ENCODE measurements at places on chromosomes 6 and 20.

GRCh38 chr6:42907336-42907735, 8.5 kb upstream of the PTCRA start:
- DNase-seq = no peak

GRCh38 chr20:61118429-61119224, 133.4 kb upstream of the CDH4 start:
- no peak for DNase-seq

DNA sequence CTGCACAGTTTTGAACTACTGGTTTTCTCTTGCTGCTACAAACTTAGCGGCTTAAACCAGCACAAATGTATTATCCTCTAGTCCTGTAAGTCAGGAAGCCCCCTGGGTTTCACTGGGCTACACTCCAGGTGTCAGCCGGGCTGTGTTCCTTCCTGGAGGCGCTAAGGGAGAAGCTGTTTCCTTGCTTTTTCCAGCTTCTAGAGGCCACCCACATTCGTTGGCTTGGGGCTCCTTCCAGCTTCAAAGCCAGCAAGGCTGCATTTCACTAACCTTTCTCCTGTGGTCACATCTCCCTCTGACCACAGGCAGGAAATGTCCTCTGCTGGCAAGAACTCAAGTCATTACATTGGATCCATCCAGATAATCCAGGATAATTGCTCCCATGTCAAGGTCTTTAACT, 350.6 kb upstream of the PLCB4 start:
- no peak for DNase-seq

GRCh38 chr20:25224941-25225340, 22.9 kb upstream of the PYGB start:
- no peak for DNase-seq

- no peak for DNase-seq
These were observed 489.8 kb upstream of the MANEA start for GRCh38 chr6:95087394-95088097.

DNA sequence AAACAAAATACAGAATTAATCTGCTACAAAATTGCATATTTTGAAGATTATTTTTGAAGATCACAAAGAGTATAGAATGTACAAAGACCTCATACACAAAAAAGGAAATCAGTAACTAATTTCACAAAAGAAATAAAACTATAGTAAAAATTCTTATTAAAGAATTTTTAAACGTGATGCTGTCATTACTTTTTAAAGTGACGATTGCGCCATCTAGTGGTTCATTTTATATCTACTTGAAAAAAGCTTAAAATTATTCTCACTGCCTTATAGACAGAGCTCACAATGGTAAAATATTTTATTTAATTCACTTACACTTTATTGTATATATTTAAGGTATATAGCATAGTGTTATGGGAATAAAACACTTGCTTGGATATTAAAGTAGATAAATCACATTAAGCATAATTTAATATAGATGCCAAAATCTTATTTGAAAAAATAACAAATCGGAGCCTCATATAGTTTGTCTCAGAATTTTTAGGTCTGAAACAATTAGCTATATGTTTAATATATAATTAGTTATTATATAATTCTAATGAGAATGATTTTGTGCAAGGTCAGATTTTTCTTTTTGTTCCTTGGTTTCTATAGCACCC, 128.8 kb downstream of the PHF3 start:
- no peak for DNase-seq

- DNase-seq = no peak
These were observed 23.6 kb downstream of the IL17A start for GRCh38 chr6:52209770-52210169.

DNA sequence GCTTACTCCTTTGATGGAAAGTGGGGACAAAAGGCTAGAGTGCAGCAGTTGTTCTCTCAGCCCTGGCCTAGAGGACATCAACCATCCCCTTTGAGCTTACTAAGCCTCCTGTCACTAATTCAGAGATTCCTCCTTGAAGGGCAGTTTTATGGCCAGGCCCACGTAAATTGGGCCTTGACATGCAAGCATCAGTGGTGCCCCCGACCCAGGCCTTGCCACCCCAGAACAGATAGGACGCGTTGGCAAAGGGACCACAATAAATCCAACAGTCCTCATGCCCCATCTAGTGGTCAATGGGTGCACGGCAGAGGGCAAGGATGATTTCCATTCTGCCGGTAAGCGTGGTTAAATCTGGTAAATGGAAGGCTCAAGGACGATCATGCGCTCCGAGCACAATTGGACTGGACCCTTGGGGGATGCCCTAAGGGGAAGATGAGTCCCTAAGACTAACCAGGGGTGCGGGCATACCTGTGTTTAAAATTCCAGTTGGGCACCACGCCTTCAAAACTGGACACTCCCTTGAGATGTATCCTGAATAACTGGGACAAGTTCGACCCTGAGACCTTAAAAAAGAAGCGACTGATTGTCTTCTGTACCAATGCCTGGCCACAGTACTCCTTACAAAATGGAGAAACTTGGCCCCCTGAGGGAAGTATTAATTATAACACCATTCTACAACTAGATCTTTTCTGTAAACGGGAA, 32.6 kb downstream of the CEP85L start:
- peak; percentile 72 for DNase-seq

- no peak for DNase-seq
These were observed 36.6 kb downstream of the MGME1 start for GRCh38 chr20:18005170-18005989.

GRCh38 chr20:57589123-57589727, 28.3 kb downstream of the PCK1 start:
- DNase-seq = no peak

DNA sequence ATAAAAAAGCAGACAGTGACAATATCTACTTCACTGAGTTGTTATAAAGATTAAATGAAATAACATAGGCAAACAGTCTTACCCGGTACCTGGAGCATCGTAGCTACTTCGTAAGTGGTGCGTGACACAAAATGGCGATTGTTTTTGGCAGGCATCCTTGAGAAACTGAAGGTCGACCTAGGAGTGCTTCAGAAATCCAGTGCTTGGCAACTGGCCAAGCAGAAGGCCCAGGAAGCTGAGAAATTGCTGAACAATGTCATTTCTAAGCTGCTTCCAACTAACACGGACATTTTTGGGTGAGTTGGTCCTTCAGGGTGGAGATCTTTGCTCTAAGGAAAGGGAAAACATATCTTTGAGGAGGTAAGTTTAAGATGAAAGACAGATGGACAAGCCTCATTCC, 4.8 kb downstream of the BPIFA2 start:
- DNase-seq = no peak

GRCh38 chr20:3221398-3222226, 12.3 kb downstream of the ITPA start:
- DNase-seq = no peak

- DNase-seq = no peak
These were observed 25.0 kb upstream of the SH3BGRL2 start for GRCh38 chr6:79605968-79606764.

GRCh38 chr20:19212821-19213502, 520 bp downstream of the SLC24A3 start:
- DNase-seq = no peak

- DNase-seq = no peak
These were observed 284.6 kb upstream of the ID4 start for GRCh38 chr6:19552588-19552987.

DNA sequence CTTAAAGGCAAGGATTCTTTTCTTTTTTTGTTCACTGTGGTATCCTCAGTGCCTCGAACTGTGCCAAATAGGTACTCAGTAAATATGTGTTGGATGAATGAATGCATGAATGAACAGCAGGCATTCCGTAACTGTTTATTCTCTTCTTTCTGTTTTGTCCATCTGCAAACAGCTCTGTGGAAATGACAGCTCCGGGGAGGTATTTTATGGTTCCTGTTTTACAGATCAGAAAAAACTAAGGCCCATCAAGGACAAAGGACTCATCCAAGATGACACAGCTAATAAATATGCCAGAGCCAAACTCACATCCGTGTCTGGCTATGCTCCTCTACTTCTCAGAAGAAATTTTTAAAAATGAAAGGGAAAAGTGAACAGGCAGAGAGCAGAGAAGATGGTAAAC, 21.0 kb downstream of the JPH2 start:
- DNase-seq = no peak

GRCh38 chr20:57595041-57596030, 24.9 kb downstream of the ZBP1 start:
- DNase-seq = no peak

DNA sequence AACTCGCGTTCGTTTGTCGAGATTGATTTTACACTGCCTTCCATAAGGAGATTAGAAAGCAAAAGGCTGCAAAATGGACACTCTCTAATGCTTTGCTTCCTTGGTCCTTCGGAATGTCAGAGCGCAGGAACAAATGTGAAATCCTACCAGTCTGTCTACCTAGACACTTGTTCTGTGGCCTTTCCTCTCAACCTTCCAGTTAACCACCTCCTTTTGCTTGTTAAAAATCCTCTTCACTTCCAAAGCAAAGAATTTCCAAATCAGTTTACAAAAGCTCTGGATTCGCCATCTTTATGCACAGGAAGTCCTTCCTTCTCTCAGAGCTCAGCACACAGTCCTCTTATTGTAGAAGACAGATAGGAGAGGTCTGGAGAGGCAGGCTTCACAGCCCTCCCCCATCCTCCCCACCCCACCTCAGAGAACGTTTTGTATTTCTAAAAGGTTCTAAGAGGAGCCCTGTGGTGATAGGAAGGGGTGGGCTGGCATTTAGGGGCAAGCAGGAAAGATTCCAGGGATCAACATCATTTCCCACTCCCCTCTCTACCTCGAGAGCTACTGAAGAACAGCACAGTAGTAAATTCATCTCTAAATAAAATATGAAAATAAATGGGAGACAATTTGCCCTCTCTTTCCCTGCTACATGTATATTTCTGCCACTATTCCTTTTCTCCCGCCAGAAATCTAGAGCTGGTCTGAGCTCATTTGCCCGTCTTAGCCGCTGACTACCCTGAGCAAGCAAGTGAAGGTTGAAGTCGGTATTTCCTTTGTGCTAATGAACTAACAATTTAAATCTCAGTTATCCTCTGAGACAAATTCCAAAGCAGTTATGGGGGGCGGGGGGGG, 18.9 kb downstream of the TFAP2A start:
- DNase-seq = no peak

GRCh38 chr6:79241228-79241627, 6.7 kb upstream of the HMGN3 start:
- no peak for DNase-seq

DNA sequence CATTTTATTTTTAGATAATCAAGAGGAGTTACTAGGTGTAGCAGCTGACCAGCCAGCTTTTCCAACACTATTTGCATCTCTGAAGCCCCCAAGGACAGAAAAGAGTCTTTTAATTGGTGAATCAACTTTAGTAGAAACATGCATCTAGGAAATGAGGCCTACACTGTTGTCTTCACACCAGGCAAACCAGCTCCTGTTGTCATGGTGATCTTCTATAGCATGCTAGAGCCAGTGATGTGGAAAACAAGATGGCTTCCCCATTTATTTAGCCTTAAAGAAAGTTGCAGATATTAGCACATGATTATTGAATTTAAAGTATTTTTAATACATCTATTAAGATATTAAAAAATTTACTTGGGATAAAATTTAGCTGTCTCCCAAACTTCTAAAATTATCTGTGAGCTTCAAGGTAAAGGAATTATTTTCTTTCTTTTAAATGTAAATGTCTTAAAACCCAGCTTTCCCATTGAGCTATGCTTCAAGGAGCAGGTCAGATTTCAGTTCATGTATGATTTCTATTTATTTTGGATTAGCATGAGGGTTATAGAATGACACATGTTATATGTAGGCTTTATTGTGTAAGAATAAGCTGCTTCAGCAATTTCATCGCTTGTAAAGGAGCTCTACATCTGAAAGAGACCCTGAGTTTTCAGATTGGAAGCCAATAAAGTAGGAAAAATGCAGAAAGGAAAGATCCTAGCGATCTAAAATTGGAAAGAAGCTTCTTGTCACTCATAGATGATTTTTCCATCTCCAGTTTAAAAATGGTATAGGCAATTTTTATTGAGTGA, 564.9 kb upstream of the CITED2 start:
- DNase-seq = no peak

GRCh38 chr20:10316582-10316981, 98.0 kb downstream of the SNAP25 start:
- no peak for DNase-seq

DNA sequence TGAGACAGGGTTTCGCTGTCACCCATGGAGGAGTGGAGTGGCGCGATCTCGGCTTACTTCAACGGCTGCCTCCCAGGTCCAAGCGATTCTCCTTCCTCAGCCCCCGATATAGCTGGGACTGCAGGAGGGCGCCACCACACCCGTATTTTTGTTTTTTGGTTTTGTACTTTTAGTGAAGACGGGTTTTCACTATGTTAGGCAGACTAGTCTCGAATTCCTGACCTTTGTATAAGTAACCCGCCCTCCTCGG, 115.4 kb upstream of the BTN3A2 start:
- no peak for DNase-seq

DNA sequence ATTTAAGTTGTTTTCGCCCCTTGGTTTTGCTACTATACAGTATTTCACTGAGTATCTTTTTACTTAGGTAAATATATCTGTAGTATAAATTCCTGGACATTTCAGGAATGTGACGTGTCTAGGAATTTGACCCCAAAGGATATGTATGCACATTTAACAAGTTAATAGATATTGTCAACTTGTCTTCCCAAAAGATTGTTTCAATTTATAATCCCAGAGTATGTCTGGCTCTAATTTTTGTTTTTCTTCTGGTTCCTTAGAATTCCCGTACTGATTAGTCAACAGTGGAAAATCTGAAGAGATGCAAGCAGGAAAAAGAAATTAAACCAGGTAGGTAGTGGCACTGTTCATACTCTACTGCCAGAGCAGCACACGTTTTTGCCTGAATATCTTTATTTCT, 7.2 kb downstream of the PKIG start:
- no peak for DNase-seq

DNA sequence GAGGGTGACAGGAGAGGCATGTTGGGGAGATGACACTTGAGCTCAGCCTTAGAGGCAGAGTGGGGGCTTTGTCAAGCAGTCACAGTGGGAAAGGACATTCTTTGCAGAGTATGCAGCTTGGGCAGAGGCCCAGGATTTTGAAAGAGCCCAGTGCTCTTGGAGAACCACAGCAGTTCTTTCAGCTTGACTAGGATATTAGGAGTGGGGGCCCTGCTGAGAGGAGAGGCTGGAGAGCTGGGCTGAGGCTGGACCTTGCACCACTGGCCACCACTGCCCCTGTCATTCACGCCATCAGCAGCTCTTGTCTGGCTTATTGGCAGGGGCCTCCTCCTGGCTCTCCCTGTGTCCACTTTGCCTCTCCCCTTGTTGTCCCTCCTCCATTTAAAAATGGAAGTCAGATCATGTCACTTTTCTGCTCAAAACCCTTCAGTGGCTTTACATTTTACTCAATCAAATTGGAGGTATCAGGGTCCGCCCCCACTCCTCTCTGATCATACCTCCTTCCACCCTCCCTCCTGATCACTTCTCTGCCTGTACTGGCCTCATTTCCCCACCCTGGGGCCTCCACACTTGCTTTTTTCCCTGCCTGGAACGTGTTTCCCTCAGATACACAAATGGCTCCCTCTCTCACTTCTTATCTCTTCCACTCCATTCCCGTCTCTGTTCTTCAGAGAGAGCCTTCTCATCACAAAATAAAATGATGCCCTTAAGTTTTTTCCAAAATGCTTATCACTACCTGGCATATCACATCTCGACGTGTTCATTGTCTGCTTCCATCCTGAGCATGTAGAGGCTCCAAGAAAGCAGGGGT, 10.5 kb downstream of the MANBAL start:
- DNase-seq = no peak
